ENCODE measurements at places on chromosomes 7 and 10.
A peak's percentile ranks its signal among the peaks of the same experiment; 100 is the strongest.

- H3K4me3 ChIP-seq = no peak overlapping the region
- no peaks in the 10 kb centered on the region for H3K27me3 ChIP-seq
- H3K4me1 ChIP-seq = no peaks in the 10 kb centered on the region
- ATAC-seq = no peak
- no peaks in the 10 kb centered on the region for H3K36me3 ChIP-seq
Measured at GRCh38 chr7:11726794-11727155, 105.2 kb downstream of the THSD7A start.

GRCh38 chr7:23759671-23760391 lies 49.8 kb downstream of the STK31 start:
- no peak overlapping the region for H3K4me3 ChIP-seq
- no peaks in the 10 kb centered on the region for H3K27me3 ChIP-seq
- no peak for ATAC-seq
- H3K36me3 ChIP-seq = peaks cover 26% of the 10 kb centered on the region
- H3K27ac ChIP-seq = no peak overlapping the region

- H3K4me3 ChIP-seq = no peak overlapping the region
- peaks cover 56% of the 10 kb centered on the region for H3K27me3 ChIP-seq
- H3K4me1 ChIP-seq = peaks cover 5% of the 10 kb centered on the region
- no peak for ATAC-seq
- H3K36me3 ChIP-seq = no peaks in the 10 kb centered on the region
- no peak overlapping the region for H3K27ac ChIP-seq
Measured at GRCh38 chr7:151281686-151282085, 33.2 kb upstream of the SMARCD3 start.

GRCh38 chr7:122791959-122792545 lies 89.3 kb upstream of the RNF148 start:
- H3K4me3 ChIP-seq = no peak overlapping the region
- H3K27me3 ChIP-seq = no peaks in the 10 kb centered on the region
- no peaks in the 10 kb centered on the region for H3K4me1 ChIP-seq
- no peak overlapping the region for H3K27ac ChIP-seq
- no peaks in the 10 kb centered on the region for H3K36me3 ChIP-seq

GRCh38 chr10:31622978-31623377 lies 304.0 kb downstream of the ZEB1 start:
- no peak overlapping the region for H3K4me3 ChIP-seq
- no peak overlapping the region for H3K27ac ChIP-seq
- ATAC-seq = no peak
- H3K4me1 ChIP-seq = no peaks in the 10 kb centered on the region
- peaks cover 5% of the 10 kb centered on the region for H3K36me3 ChIP-seq
- H3K27me3 ChIP-seq = peaks cover 29% of the 10 kb centered on the region

GRCh38 chr7:45980181-45980905 lies 59.3 kb upstream of the IGFBP3 start:
- no peaks in the 10 kb centered on the region for H3K4me1 ChIP-seq
- no peaks in the 10 kb centered on the region for H3K27me3 ChIP-seq
- no peak overlapping the region for H3K4me3 ChIP-seq
- no peak overlapping the region for H3K27ac ChIP-seq

DNA sequence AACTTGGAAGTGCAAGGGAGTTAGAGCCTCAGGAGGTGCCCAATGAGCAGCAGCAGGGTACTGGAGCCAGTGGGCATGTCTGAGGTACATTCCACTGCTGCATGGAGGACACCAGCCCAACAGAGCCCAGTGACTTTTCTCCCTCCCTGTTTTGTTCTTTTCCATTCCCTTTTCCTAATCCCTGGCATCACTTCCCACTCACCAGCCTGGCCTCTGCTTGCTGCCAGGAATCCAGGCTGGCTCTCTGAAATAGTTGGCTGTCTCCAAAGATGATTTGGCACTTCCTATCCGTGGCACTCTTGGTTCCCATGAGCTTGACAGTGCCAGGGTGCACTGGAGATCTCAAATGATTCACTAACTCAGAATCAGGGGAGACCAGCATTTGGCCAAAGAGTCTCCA lies 97.7 kb upstream of the ZPBP start:
- H3K4me3 ChIP-seq = no peak overlapping the region
- no peaks in the 10 kb centered on the region for H3K27me3 ChIP-seq
- no peak for ATAC-seq
- H3K36me3 ChIP-seq = peaks cover 16% of the 10 kb centered on the region
- no peak overlapping the region for H3K27ac ChIP-seq

- ATAC-seq = peak; percentile 82
- peaks cover 6% of the 10 kb centered on the region for H3K36me3 ChIP-seq
- H3K4me3 ChIP-seq = peak overlapping the region; percentile 90
- H3K27me3 ChIP-seq = no peaks in the 10 kb centered on the region
Measured at GRCh38 chr10:130300608-130301020, 164.4 kb downstream of the GLRX3 start.
